ENCODE measurements at places on chromosomes 3 and 15.

GRCh38 chr15:86852741-86853140, 773.1 kb downstream of the AGBL1 start:
- DNase-seq: no peak

DNA sequence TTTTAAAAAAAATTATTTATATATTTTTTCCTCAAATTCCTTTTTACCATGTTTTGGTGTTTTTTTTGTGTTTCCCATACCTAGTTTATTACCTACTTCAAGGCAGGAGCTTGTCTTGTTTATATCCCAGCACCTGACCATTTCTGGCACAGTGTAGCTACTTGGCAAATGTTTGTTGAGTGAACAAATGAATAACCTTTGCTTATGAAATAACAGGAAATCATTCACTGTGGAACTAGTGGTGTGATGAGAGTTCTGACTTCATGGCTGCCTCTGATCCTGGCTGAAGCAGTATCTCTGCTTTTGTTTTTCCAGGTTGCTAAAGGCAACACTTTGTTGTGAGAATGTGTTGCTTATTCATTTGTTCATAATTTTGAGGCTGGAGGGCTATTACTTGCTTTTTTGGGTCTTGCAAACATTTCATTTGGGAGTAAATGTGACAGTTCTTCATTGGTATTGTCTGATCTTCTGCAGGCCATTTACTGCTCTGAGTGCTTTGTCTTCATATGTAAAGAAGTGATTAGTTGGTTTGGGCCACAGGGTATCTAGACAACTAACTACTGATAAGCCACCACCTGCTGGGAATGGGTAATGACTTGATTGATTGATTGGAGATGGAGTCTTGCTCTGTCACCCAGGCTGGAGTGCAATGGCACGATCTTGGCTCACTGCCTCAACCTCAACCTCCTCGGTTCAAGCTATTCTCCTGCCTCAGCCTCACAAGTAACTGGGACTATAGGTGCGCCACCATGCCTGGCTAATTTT, 5.7 kb downstream of the RAD54L2 start:
- no peak for DNase-seq

DNA sequence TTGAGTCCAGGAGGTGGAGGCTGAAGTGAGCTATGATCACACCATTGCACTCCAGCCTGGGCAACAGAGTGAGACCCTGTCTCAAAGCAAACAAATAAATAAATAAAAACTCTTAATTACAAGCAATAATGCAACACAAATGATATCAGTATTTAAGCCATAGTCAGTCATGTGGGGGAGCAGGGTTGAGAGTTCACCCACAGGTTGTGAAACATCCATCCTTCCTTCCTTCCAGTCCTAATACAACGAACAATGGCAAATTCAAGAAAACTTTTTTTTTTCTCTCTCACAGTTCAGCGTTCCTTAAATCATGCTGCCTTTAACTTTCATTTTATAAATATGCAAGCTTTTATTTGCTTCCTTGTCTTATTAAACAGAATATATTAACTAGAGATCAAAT, 24.1 kb downstream of the ZNF592 start:
- DNase-seq: peak; percentile 35

- no peak for DNase-seq
Measured at GRCh38 chr15:63051156-63052066, 8.9 kb downstream of the TPM1 start.

- DNase-seq: no peak
Measured at GRCh38 chr3:126939338-126939718, 43.6 kb upstream of the PLXNA1 start.

DNA sequence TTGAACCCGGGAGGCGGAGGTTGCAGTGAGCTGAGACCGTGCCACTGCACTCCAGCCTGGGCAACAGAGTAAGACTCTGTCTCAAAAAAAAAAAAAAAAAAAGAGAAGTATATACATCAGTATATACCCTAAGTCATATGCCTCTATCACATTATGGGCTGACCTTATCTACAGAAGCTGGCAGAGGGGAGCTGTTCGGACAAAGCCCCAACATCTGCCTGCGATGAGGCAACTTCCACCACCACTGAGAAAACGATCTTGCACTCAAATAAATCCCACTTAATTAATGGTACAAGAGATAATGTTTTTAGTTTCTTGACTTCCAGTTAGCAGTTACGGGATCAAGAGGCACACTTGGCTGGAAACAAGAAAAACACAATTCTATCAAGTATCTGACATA, 2.2 kb downstream of the GLT8D1 start:
- no peak for DNase-seq

All from inflammatory macrophage (primary cell).